NCI-H526 (cell line): ENCODE measurements at places on chromosomes 6 and 20.

DNA sequence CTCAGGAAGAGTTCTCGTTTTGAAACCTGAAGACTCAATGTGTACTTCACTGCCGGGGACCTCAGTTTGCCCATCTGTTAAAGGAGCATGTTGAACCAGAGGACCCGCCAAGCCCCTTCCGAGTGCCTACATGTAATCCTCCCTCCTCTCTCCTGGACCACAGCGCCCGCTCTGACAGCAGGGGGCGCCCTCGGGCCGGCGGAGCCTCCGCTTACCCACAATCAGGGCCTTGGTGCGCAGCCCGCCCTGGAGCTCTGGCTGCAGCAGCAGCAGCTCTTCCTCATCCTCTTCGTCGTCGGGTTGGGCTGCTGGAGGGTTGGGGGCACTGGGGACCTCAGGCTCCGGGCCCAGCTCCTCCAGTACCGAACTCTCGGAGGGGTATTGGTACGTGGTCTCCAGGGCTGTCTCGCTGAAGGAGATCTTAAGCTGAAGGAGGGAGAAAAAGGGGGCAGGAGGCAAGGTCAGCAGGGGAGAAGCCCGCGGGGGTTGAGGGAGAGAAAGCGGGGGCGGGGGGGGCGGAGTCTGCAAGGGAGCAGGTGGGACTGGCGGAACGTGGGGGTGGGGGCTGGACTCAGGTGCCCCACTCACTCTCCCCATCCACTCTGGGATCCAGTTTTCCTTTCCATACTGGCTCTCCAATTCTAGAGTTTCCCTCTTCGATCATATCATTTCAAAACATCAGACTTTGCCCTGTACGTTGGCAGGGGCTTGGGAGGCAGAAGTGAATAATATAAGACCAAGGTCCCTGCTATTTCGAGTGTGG lies 6.3 kb upstream of the DHX16 start:
- peak; percentile 42 for DNase-seq

DNA sequence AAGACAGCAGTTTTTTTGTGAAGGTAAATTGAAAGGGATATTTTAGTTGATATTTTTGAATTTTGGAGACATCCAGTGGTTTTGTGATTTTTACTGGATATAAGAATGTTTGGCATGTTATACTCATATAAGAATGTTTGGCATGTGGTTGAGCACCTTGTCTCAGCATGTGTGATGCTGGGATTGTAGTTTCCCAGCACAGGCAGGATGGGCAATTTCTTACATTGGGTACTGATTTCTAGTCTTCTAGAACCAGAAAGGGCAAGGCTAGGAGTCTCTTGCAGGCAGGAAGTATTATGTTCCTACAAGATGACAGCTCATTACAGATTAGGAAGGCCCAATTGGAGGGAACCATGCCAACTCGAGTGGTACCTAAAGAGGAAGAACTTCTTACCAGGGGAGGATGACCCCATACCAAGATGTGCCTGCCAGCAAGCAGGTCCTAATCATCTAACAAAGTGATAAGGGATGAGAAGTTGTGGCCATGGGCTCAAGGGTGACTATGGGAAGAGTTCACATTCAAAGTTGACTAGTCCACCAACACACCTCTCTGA lies 377.8 kb downstream of the UTRN start:
- no peak for DNase-seq

- no peak for DNase-seq
Observed at GRCh38 chr20:36344517-36345132, 38.5 kb downstream of the DLGAP4 start.

GRCh38 chr6:138609801-138610430 lies 110.6 kb upstream of the NHSL1 start:
- no peak for DNase-seq

DNA sequence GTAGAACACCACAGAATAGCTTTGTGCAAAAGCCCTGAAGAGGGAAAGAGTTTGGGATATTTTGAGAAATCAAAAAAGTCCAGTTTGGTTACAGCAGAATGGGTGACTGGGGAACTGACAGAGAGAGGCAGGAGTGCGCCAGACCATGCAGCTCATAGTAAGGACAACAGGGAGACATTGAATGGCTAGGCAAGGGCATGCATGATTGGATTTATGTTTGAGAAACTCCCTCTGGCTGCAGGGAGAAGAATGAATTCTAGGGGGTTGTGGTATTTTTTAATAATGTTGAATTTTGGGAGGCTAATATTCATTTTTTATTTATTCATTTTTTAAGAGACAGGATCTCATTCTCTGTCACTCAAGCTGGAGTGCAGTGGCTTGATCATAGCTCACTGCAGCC lies 49.9 kb downstream of the TGM2 start:
- DNase-seq = peak; percentile 16

- DNase-seq = no peak
Observed at GRCh38 chr6:102064142-102064541, 670.6 kb downstream of the GRIK2 start.

- DNase-seq = no peak
Observed at GRCh38 chr6:36912586-36912985, 26.8 kb downstream of the C6orf89 start.

- DNase-seq = no peak
Observed at GRCh38 chr20:38834868-38835267, 29.4 kb downstream of the PPP1R16B start.

DNA sequence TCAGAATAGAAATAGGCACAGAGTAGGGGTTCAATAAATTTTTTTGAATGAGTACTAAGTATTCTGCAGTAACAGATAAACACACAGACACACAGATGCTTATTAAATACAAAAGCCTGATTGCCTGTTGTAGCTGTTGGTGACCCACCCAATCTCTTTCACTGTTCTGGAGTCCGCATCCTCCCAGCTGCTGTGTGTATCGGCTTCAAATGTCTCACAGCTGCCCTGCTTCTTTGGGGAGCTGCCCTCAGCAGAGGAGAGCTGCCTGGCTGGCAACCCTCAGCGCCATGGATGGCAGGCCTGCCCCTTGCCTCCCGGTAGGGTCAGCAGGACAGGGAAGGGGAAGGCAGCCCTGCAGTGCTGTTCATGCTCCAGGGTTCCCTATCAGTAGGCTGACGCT lies 85.9 kb upstream of the PRND start:
- DNase-seq = no peak

- no peak for DNase-seq
Observed at GRCh38 chr6:130070792-130071191, 52.4 kb downstream of the L3MBTL3 start.

DNA sequence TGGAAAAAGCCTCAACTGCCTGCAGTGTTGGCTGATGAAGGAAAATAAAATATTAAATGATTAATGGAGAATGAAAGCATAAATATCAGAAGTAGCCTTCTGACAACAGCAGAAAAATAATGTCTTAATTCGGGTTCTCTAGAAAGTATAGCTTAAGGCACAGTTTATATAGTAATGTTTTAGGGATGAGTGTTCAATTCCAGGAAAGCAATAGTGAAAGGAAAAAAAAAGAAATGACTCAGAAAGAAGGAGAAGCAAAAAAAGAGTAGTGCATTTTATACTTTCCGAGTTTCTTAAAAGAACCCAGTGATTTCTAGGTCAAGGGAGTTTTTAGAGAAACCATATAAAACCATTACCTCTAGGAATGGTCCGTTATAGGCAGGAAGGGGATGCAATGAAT lies 137.3 kb downstream of the HTR1B start:
- DNase-seq = no peak

- no peak for DNase-seq
Observed at GRCh38 chr6:146304181-146304580, 239.5 kb upstream of the RAB32 start.

- no peak for DNase-seq
Observed at GRCh38 chr6:120384671-120385070, 949.6 kb downstream of the TBC1D32 start.

DNA sequence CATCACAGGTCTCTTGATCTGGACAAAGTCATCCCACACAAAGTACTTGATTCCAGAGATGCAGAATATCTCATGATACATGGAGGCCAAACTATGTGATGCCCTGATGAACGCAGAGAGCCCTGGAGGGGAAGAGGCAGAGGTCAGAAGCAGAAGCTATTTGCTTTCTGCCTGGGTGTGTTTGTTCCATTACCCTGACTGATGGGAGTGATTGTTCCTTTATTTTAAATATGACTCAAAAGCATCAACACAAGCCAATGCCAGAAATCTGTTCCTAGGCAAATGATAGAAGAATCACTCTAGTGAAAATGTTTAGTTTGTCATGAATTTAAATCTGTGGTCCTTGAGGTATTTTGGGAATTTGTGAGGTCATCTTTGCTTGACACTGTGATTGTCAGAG lies 54.7 kb upstream of the GGTLC1 start:
- no peak for DNase-seq

GRCh38 chr6:105917038-105917695 lies 169.0 kb upstream of the PRDM1 start:
- no peak for DNase-seq
